ENCODE measurements at places on chromosomes 11 and 22. TPM values are rescaled to one million over a fixed set of nuclear protein-coding genes. Genes with fewer than 3 reads are reported as not detected.

Gene TANGO2
- 38.8 TPM for total RNA-seq

DNA sequence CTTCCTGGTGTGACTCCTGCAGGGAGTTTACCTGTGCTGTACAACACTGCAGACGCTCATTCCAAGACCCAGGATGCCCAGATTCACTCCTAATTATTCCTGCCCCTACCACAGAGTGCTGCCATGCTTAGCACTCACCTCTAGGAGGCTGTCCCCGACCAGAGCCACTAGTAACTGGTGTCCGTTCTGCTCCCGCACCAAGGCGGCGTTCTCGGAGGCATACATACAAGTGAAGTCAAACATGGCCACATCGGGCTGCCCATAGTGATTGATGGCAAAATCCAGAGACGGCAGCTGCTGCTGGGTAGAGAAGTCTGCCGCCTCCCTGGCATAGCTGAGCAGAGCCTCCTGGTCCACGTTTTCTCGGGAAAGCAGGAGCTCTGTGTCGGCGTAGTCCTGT lies 122.3 kb upstream of the BID start:
- DNase-seq: peak; percentile 79

Gene C11orf65
- not detected for total RNA-seq

GRCh38 chr22:45511847-45512261 lies 9.2 kb downstream of the FBLN1 start:
- peak; percentile 82 for DNase-seq

DNA sequence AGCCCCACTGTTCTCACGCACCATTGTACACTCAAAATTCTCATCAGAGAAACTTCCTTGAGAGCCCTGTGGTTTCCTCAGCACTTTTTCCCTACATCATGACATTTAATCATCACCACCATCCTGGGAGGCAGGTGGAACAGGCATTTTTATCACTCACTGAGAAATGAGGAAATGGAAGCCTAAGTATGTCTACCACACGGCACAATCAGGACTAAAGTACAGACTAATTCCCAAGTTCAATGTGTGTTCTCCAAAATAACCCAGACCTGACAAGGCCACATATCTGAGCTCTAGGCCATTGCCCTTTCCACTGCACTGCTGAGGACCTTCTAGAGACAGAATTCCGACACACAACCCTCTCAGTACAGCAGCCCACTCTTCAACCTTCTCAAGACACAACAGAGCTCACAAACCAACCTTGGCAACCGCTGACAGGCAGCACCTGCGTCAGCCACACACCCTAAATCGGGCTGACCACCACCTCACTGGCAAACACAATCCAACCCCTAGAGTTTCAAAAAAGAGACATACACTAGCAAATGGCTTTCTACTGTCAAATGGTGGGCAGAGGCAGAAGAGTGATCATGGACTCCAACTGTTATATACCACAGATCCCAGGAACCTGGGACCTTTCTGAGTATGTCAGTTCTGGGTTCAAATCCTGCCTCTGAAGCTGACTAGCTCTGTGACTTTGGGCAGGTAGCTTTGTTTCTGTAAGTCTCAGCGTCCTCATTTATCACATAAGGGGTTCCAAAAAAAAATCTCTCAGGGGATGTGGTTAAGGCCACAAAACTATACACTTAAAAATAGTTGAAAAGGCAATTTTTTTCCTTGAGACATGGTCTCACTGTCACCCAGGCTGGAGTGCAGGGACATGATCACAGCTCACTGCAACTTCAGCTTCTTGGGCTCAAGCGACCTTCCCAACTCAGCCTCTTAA lies 16.3 kb downstream of the SMCO4 start:
- DNase-seq: no peak

GRCh38 chr11:66752148-66752547 lies 23.1 kb upstream of the SPTBN2 start:
- DNase-seq: no peak

DNA sequence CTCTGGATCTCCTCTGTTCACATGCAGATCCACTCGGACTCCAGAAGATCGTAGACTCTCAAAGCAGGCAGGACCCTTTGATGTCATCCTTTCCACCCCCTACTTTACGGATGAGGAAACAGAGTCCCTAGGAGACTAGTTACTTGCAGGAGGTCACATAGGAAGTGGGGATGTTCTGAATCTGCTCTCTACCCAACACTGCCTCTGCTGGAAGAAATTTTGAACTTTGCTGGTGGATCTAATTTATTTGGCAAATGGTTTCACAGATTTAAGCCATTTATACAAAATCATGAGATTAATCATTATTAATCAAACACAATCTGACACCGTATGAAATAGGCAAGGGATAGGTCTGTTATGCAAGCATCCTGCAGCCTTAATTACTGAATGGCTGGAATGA lies 55.0 kb upstream of the USP47 start:
- no peak for DNase-seq

Gene NXPE2
- not detected for total RNA-seq

Gene MTMR3
- total RNA-seq: 120 TPM

Gene BACE1
- total RNA-seq: 15.6 TPM

GRCh38 chr11:61760946-61761345 lies 8.5 kb downstream of the MYRF start:
- no peak for DNase-seq

GRCh38 chr22:23856721-23857605 lies 712 bp upstream of the SLC2A11 start:
- no peak for DNase-seq

GRCh38 chr11:606245-606644 lies 9.5 kb downstream of the IRF7 start:
- peak; percentile 80 for DNase-seq

DNA sequence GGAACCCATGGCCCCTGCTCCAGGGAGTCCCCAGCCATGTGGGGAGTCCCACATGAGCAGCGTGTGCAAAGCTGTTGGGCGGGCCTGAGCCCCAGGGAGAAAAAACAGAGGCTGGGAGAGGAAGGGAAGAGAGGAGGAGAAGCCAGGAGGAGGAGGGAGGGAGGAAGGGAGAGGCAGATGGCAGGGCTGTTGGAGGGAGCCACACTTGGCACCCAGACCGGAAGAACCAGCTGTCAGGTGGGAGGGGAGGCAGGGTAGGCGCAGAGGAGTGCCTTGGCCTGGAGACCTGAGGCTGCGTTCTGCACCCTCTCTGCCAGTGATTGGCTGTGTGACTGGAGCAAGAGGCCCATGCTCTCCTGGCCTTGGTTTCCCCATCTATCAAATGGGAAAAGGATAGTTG lies 6.7 kb downstream of the SYNGR1 start:
- DNase-seq: no peak

Gene ANO9
- 208 TPM for total RNA-seq

DNA sequence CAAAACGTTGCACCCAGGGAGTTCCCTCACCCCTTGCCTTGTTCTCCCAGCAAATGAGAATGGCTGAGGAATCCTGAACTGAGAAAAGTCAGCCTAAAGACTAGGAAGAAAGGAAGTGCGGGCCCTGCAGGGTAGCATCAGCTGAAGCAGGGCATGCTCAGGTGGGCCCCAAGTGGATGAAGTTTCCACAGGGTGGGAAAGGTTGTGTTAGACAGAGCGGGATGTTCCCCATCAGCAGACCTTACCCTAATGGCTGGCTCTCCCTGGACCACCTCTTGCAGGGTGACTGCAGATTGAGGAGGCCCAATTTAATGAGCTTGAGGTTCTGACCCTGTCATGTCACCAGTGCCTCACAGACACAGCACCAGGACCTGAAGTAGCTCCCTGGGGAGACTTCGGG lies 81.5 kb upstream of the MYOD1 start:
- no peak for DNase-seq

Gene LINC01488
- not detected for total RNA-seq

GRCh38 chr11:118064956-118065355 lies 11.9 kb upstream of the TMPRSS4 start:
- no peak for DNase-seq

Gene FGF4
- total RNA-seq: not detected

Gene DEUP1
- total RNA-seq: not detected

- DNase-seq: no peak
These were observed 23.4 kb downstream of the NAV2 start for GRCh38 chr11:19735909-19736498.

- no peak for DNase-seq
These were observed 122.6 kb downstream of the ABTB2 start for GRCh38 chr11:34235189-34235588.

Gene WNT11
- total RNA-seq: not detected

- DNase-seq: no peak
These were observed 186.1 kb downstream of the MYO18B start for GRCh38 chr22:25928038-25928437.

Gene GLB1L3
- not detected for total RNA-seq

GRCh38 chr22:37686002-37686982 lies at the start of gene NOL12:
Gene NOL12, plus strand, starts transcription at chr22:37686343. Its CDS starts 50 bp downstream, at chr22:37686393.
- DNase-seq: peak; percentile 85

DNA sequence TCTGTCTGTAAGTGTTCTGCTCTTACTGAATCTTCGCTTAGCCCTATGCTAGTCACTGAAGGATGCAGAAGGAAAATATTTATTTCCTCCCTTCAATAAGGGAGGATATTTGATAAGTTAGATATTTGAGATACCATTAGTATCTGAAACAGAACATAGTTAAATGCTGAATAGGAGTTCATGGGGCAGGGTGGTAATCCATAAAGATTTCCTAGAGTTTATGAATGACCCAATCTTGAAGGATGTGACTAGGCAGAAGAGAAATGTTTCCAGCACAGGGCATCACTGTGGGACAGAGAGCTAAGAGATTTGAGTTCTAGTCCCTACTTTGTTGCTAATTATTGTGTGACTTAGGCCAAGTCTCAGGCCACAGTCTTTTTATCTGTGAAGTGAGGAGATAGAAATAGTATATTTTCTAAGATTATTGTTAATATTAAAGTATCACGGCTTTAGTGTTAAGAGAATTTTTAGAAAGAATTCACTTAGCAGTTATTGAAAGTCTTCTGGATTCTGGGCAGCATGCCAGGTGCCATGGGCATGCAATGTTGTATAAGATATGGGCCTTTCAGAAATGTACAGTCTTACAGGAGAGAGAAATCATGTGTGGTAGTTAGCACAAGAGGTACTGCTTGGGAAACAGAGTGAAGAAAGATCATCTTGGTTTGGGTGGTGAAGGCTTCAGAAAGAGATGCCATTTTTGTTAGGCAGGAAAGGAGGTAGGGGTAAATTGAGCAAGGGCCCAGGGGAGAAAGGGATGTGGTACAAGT lies 24.0 kb downstream of the SWAP70 start:
- DNase-seq: peak; percentile 73

Gene OPCML
- not detected for total RNA-seq

Measured in stomach (tissue), 19 donors.